NCI-H1436 treated with DMSO at 0.1 percent for 48 hours (cell line): ENCODE measurements at places on chromosomes 13 and 19.

DNA sequence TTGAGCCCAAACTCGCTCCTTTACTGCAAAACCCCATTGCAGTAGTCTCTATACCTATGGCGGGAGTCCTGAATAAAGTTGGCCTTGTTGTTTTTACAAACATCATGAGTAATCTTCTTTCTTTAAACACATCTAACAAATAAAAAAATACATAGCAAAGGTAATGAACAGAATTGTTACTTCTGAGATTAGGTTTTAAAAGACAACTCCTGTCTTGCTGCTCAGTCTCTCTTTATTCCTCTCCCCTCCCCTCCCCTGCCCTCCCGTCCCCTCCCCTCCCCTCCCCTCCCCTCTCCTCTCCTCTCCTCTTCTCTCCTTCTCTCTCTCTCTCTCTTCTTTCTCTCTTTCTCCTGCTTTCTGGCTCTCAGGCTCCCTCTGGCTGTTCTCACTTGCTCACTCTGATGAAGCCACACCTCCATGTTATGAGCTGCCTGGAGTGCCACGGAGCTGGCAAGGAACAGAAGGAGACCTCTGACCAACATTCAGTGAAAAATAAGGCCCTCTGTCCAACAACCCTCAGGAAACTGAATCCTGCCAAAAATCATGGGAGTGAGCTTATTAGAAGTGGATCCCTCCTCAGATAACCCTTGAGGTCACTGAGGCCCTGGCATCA, 300.7 kb upstream of the MIR17HG start:
- no peak for DNase-seq

GRCh38 chr13:35961461-35962220, 169.5 kb downstream of the DCLK1 start:
- DNase-seq: no peak

DNA sequence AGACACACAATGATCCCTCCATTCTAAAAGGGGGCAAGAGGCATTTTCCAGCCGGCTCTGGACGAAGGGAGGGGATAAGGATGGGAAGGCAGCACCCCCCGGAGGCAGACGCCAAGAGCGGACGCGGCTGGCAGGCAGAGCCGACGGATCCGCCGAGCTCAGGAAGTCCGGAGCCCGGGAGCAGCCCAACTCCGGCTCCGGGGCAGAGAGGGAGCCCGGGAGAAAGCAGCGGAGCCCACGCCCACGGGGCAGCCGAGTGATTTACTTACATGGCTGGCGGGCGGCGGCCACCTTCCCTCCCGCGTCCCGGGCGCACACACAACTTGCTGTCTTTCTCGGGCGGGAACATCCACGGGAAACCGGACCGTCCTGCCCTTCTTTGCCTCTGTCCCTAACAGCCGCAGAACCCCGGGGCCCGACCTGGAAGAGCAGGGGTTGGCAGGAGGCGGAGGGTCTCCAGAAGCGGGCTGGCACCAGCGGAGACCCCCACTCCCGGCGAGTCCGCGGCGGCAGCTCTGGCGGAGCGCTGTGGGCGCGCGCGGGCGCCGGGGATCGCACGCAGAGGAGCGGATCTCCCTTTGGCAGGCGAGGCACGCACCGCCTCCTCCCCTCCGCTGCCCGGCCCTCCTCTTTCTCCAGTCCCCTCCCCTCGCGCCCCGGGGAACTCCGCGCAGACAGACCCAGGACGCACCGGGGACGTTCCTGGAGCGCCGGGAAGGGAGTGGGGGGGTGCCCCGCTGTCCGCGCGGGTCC, at the start of gene LHFPL6:
Gene LHFPL6 (minus strand): TSS at position 580 of the 753 bp plus-strand sequence.
- DNase-seq: no peak

GRCh38 chr13:113109151-113110047, 3.8 kb downstream of the F7 start:
- DNase-seq: no peak

DNA sequence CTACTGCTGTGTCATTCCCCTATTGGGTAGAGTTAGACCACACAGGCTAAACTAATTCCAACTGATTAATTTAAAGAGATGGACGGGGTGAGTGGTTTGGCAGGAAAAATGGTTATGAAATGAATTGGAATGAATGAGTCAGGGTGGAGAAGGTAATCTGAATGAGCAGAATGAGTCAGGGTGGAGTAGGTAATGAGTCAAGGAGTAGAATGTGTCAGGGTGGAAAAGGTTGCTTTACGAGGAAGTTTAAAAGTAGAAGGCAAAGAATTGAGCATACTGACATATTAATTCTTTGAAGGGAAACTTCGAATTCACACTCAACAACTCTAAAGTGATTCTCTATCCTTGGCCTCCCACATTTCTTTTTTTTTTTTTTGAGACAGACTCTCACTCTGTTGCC, 12.7 kb upstream of the ZNF121 start:
- no peak for DNase-seq

- no peak for DNase-seq
These were observed 3.0 kb downstream of the IRF2BP1 start for GRCh38 chr19:45882652-45883585.

DNA sequence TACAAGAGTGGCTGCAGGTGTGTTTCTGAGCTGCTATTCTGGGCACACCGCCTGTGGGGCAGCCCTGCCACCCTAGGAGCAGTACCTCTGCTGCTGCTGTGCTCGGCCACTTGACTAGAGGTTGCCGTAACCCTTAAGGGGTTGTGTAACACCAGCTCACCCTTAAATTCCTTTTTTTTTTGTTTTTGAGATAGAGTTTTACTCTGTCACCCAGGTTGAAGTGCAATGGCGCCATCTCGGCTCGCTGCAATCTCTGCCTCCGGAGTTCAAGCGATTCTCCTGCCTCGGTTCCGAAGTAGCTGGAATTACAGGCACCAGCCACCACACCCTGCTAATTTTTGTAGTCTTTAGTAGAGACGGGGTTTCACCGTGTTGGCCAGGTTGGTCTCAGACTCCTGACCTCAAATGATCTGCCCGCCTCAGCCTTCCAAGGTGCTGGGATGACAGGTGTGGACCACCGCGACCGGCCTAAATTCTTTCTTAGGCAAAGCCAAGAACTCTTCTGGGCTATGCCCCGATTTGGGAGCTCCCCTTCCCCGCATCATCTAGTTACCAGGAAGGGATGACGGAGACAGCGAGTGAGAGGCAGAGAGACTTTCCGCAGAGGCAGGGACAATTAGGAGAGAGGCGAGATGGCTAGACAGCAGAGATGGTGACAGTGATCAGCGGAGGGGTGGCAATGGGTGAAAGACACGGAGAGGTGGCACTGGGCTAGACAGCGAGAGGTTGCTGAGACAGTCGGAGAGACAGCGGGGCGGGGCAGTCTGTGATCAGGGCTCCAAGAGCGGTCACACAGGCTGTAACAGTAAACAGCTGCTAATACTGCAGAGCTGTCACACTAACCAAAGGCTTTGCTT, 4.4 kb upstream of the LILRA5 start:
- DNase-seq: no peak

DNA sequence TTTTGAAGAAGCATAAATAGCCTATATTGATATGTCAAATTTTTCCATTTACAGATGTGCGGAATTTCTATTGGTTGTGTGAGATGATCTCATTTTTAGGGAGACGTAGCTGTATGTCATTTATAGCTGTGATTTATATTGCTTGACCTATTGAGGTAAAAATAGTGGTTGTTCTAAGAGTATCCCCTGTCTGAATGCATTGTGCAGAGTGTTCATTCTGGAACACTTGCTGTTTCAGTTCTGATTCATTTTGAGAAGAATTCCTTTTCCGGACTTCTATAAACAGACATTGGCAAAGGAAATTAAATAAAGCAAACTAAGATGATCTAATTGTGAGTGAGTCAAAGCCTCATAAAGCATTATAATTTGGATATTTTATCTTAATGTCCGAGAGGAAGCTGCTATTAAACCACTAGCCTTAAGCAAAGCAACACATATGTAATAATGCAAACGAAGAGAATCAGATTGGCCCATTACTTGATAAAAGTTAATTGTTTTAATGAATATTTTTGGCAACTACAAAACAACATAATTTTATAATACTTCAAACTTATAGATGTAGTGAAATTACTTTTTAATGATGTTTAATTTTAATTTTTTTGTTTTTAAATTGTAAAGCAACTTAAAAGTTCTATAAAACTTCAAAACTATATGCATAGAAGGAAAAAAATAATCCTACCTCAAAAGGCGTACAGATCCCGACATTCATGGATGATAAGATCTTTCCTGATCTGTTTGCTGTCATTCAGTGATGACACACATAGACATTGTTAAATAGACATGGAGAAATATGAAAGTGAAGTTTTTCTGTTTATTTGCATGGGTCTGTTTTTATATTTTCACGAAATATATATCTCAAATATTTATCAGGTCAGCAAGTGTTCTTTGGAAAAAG, 942.6 kb upstream of the SLC10A2 start:
- no peak for DNase-seq

- DNase-seq: no peak
These were observed 450 bp downstream of the SELENOW start for GRCh38 chr19:47778954-47779351.

DNA sequence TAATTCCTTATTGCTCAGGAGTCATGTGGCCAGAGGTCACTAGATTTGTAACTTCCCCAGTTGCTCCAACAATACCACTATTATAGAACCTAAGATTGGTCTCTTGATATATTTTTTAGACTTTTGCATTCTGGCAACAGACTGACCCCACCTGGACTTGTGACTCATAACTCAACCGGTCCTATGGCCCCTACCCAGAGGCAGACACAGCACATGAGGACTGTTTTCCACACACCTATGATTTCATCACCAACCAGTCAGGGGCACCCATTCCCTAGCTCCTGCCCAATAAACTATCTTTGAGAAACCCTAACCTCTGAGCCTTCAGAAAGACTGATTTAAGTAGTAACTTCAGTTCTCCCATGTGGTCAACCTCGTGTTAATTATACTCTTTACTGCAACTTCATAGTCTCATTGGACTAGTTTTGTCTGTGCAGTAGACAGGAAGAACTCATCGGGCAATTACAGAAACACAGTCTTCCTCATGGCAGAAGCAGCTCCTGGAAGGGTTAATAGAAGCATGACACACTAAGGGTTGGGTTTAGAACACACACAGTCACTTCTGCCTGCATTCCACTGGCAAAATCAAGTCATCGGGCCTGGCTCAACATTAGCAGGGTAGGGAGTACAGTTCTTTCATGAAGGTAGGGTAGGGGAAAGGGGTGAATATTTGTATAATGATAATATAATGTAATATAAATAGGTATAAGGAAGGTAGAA, 251.8 kb downstream of the UQCRFS1 start:
- no peak for DNase-seq

DNA sequence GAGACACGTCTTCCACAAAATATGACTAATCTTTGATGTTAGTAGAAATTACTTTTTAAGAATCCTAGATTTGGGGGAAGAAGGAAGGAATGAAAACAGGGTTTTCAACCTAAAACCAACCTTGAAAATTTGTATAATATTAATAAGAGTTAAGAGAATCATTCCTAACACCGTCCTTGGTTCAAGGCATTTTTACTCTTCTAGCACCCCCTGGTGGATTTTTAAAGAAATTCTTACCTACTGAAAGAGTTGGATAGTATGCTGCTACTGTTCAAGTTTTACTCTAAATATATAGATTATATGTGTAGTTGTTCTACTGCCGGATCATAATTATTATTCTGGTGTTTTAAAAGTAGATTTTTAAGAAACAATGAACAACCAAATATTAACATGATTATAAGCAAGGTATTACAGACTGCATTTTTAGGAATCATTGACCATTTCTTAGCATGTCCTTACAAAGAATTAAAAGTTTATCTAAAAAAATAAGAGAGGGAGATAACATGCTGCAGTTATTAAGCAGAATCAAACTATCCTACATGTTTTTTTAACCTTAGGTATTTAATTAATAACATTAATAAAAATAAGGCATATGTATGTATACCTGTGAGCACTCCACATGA, 7.4 kb upstream of the SLITRK6 start:
- no peak for DNase-seq

DNA sequence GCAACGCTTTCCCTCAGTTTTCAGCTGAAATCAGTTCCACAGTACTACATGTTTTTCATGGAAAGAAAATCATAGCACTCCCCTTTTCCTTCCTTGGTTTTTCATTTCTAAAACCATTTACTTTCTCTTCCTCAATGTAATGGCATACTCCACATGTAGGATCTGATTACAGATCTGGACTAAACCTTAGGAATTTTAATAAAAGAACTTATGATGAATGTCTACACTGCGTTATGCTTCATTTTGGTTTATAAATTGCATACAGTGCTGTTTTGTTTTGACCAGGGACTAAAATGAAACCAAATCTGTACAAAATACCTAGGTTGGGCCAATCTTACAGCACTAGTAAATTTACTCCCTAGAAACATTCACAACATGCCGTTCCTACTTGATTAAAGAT, 589.9 kb downstream of the TBC1D4 start:
- DNase-seq: no peak
